ENCODE measurements at places on chromosomes 6 and 20.
A peak's percentile ranks its signal among the peaks of the same experiment; 100 is the strongest.

- DNase-seq = peak; percentile 76
Measured at GRCh38 chr6:88843040-88843439, 120.4 kb downstream of the RNGTT start.

DNA sequence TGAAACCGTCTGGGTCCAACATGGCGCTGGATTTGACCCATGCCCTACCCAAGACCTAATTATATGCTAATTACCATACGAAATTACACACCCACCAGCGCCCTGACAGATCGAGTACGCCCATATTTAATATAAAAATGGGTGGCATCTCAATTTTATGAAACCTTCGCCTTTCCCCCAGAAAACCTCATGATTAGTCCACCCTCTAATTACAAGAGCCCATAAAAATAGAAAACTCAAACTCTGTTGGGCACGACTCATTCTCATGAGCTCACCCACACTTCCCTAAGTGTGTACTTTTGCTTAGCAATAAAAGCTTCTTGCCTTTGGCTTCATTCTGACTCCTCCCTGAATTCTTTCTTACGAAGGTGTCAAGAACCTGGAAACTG is 136.4 kb downstream of the OR2B2 start:
- no peak for DNase-seq

DNA sequence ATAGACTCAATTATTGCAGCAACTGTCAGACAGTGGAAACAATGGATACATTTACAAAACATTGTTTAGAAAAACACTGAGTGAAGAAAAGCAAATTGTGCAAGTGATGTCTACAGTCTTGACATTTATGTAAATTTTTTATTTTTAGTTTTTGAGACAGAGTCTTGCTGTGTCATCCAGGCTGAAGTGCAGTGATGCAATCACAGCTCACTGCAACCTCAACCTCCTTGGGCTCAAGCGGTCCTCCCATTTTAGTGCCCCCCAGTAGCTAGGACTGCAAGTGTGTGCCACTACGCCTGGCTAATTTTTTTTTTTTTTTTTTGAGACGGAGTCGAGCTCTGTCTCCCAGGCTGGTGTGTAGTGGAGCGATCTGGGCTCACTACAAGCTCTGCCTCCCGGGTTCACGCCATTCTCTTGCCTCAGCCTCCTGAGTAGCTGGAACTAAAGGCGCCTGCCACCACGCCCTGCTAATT is 9.7 kb downstream of the CNBD2 start:
- peak; percentile 37 for DNase-seq

GRCh38 chr20:17558154-17558940 is 11.5 kb upstream of the DSTN start:
- peak; percentile 92 for DNase-seq

- DNase-seq = peak; percentile 4
Measured at GRCh38 chr6:131372535-131372934, 200.5 kb upstream of the ARG1 start.

GRCh38 chr6:7939864-7940228 is 29.3 kb upstream of the TXNDC5 start:
- DNase-seq = no peak

- peak; percentile 86 for DNase-seq
Measured at GRCh38 chr20:10611357-10611756, 62.4 kb downstream of the JAG1 start.

DNA sequence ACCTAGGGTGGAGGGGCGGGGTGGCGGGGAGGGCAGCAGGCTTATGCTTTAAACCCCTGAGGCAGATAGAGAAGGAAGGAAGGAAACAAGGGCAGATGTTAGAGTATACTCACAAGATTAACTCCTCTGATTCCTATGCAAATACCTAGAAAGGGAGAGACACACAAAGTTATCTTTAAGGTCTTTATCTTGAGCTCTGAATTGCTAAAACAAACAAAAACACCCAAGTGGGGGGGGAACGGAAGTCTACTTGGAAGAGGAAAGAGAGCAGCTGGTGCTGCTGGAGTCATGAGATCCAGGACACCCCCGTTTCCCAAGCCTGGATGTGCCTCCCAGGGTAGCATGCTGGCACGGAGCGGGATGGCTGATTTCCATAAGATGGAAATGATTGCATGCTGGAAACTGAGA is 43.4 kb downstream of the PLAGL1 start:
- peak; percentile 28 for DNase-seq

DNA sequence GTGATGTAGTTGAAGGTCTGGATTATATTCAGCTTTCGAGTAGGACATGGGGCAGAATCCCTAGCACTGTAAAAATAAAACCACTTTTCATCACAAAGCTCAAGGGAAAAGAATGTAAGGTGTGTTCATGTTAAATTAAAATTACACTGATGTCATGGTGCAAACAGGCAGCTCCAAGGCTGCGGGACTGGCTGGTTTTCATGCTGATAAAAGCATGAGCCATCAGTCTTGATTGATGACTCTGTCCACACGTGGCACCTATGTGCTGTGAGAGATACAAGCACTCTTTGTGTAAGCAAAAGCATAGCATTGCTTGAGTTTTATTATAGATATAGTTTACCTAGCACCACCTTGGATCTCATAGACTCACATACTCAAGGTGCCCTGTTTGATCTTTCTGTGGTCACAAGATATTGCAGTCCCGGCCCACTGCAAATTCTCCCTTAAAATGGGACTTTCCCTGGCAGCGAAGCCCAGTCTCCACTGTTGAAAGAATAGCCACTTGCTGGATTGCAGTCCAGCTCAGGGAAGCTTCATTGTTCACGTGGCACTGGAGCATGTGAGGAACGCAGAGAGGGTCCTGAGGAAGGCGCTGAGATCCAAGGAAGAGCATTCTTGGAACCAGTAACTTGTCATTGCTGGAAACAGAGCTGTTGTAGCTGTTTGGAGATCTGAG is 90.6 kb downstream of the TIAM2 start:
- no peak for DNase-seq

- peak; percentile 96 for DNase-seq
Measured at GRCh38 chr6:44041461-44042260, 85.6 kb downstream of the MRPL14 start.

DNA sequence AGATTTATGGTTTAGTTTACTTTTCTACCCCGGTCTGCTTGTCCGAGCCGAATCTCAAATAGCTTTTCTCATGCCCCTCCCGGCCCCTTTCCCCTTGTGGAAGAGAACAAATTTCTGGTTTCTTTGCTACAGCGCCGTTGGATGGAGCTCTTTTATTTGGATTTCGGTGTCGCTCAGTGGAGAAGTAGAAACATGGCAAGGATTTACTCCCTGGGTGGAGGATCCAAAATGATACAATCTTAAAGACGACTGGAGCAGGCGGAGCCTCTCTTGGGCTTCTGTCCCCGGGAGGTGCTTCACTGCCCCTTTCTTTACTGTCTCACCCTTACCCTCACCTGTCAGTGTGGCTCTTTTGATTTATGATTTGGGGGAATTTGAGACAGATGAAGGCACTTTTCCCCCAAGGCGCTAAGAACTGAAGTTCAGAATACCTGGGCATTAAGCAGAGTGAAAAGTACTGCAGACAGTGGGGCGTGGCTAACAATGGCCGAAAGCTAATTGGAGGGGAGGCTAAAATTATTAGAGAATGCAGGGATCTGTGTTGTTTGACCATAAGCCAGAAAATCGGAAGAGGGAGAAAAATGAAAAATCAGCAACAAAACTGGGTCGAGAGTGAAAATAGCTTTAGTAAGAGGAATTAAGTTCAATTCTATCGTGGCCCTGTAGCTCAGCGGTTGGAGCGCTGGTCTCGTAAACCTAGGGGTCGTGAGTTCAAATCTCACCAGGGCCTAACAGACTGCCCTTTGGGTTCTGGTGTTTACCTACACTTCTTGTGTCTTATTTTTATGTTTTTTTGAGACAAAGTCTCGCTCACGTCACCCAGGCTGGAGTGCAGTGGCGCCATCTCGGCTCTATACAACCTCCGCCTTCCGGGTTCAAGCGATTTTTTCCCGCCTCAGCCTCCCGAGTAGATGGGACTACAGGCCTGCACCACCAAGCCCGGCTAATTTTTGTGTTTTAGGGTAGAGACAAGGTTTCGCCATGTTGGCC is 145.1 kb upstream of the ZNF184 start:
- peak; percentile 60 for DNase-seq

- peak; percentile 94 for DNase-seq
Measured at GRCh38 chr6:34301408-34301807, 52.6 kb upstream of the SMIM29 start.

Measured in choroid plexus epithelial cell (primary cell).